ENCODE measurements at places on chromosomes 7 and 10.

DNA sequence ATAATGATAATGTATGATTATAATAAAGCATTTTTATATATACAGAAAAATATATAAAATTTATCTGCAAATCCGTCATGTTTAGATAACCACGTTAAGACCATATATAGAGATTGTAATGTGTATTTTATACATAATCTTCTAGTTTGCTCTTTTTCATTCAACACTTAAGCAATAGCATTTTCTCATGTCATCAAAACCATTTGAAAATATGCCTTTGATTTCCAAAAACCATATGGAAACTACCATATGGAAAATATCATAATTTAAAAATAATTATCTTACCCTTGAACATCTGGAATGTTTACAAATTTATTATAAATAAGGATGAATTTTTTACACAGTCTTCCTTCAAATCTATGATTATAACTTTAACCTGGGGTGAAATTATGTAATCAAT is 250.4 kb upstream of the NPSR1 start:
- no peak for DNase-seq

DNA sequence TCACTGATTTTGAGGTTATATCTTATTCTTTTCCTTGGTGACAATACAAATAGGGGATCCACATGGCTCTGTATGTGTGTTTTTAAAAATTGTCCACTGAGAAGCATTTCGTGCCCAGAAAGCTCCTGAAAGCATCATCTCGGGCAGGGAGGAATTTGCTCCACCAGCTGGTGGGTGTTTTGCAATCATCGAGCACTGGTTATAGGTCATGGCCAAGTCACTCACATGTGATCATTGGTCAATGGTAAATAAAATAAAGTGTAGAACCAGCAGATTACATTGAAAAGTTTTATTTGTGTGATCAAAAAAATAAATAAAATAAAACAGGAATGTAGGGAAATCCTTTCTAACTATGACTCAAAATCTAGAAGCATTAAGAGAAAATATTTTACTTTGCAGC is 23.0 kb upstream of the SNX13 start:
- no peak for DNase-seq

DNA sequence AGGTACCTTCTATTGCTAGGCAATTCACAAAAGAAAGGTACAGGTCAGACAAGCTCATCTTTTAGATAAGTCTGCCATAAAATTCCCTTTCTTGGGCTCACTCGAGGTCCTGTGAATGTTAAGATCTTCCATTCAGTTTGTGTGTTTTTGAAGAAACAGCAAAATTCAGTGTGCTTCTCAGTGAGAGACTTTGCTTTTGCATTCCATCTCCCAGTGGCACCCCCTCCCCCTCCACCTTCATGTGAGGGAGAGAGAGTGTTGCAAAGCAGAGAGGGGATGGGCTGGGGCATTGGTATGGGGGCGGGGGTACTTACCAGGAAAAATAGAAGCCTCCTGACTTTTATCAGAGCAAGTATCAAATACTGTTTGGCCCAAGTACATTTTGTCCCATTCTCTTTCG is 3.8 kb upstream of the TECTB start:
- no peak for DNase-seq

- no peak for DNase-seq
These were observed 478.9 kb downstream of the KCNMA1 start for GRCh38 chr10:77158666-77159065.

- DNase-seq = no peak
These were observed 240.4 kb upstream of the LYZL1 start for GRCh38 chr10:29048506-29048905.

GRCh38 chr10:73889014-73889413 is 14.7 kb upstream of the CAMK2G start:
- DNase-seq = no peak

DNA sequence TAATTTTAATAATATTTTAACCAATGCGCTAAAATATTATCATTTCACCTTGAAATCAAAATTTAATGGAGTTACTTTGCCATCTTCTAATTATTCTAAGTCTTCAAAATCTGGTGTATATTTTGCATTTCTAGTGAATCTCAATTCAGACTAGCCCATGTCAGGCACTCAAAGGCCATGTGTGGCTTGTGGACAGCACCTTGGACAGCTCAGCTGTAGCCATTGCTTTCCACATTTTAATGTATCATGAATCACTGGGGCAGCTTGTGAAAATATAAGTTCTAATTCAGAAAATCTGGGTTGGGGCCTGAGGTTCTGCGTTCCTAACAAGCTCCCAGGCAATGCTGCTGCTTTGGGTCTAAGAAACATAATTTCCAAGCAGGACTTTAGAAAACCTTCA is 57.2 kb downstream of the MGAM2 start:
- DNase-seq = no peak

DNA sequence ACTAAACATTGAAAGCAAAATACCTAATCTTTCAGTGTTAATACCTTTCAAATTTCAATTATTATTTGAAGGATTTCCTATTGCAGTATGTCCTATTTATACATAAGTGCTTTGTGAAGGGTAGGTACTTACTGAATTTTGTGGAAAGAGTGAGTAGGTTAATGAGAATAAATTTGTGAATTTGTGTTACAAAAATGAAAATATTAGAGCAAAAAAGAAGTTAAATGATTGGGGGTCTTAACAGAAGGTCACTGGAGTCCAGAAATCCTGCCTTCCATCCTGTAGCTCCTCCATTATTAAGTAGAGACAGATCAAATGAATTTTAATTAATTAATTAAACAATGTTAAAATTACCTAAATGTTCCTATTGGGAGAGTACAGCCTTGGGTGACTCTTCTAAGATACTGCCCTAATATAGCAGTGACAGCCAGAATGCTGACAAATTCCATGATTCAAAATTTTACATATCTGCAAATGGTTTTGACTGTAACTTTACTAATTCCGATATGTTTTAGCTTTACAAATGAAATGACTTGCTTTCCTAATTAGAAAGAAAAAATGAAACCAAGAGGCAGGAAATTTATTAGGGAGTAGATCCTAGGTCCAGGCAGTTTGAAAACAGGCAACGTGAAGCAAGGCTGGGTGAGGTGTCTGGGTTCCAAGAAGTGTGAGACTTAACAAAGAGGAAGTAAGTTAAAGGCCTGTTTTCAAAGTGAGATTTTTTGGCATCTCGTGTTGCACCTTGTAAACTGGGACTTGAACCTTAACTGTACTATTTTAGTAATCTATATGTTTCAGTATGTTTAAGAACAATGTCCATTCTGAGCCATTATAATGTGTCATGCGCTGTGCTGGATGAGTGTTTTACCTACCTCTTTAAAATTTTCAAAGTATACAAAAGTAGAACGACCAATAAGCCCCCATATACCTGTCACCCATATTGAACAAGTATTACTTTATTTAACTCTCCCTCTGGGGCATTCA is 1.5 kb downstream of the PIK3CG start:
- DNase-seq = no peak

- no peak for DNase-seq
These were observed 160.0 kb upstream of the ZNF804B start for GRCh38 chr7:88599528-88599927.

DNA sequence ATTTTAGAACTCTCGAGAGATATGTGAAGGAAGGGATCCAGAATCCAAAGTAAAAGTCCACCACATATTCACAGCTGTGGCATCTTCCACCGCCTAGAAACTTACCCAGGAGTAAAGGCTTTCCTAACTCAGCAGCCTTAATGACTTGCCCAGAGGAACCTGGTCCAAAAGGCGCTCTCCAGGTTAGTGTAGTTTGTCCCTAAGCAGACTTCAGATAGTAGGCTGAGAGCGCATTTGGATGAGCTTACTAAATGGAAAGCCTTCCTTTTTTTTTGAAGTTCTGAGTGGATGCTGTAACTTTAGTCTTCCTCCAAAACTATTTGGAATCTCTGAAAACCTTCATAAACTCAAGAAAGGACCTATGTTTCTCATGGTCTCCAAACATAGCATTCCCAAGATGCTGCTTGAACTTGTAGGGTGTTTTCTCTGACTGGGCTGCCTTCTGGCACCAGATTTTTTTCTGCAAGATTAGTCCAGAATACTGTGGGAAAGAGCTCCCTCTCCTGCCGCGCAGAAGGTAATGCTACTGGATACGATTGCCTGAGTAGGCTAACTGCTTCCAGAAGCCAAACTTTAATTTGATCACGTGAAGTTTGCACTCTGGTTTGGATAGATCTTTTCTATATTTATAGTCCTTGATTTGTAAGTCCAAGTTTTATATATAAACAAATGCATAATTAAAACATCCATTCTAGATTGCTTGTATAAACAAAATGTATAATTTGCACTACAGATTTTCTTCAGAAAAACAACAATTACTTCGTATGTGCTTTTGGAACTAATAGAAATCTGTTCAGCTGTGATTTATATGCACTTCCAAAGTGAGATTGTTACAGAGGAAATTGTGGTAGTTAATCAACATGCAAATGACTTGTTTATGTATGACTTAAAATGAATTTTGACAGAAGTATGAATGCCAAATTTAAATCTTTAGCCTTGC is 19.6 kb upstream of the GPR37 start:
- DNase-seq = no peak
